ENCODE measurements at places on chromosomes 7 and 10.

- DNase-seq: no peak
These were observed 93.0 kb upstream of the STRIP2 start for GRCh38 chr7:129341212-129341611.

GRCh38 chr7:83799333-83799732 lies 150.4 kb upstream of the SEMA3E start:
- no peak for DNase-seq

GRCh38 chr7:151482883-151483710 lies 36.6 kb downstream of the RHEB start:
- no peak for DNase-seq

DNA sequence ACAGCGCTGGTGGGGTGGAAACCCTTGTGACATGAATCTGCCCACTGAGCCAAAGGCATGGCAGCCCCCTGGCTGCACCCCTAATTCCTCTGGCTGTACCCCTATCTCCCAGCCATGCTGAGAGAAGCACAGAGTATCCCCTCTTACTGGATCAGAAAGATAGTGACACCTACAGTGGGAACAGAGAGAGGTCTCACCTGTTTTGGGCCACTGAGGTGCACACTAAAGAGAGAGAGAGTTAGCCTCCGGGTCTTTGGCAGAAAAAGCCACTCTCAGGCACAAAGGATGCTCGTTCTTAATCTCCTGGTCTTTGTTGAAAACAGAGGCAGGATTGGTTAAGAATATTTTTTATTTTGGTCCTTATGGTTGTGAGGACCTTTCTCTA lies 11.3 kb downstream of the TSPAN14 start:
- no peak for DNase-seq

DNA sequence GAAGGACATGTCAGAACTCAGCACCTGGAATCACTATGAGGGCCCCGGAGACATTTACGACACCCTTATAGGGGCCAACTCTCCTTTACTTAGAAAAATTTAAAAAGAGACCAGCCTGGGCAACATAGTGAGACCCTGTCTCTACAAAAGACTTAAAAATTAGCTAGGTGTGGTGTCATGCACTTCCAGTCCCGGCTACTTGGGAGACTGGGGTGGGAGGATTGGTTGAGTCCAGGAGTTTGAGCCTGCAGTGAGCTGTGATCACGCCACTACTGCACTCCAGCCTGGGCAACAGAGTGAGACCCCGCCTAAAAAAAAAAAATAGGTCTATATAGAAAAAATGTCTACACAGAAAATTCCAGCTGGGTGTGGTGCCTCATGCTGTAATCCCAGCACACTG lies 7.5 kb upstream of the CYTH3 start:
- no peak for DNase-seq

GRCh38 chr7:123327661-123328060 lies 127.9 kb upstream of the SLC13A1 start:
- DNase-seq: no peak

DNA sequence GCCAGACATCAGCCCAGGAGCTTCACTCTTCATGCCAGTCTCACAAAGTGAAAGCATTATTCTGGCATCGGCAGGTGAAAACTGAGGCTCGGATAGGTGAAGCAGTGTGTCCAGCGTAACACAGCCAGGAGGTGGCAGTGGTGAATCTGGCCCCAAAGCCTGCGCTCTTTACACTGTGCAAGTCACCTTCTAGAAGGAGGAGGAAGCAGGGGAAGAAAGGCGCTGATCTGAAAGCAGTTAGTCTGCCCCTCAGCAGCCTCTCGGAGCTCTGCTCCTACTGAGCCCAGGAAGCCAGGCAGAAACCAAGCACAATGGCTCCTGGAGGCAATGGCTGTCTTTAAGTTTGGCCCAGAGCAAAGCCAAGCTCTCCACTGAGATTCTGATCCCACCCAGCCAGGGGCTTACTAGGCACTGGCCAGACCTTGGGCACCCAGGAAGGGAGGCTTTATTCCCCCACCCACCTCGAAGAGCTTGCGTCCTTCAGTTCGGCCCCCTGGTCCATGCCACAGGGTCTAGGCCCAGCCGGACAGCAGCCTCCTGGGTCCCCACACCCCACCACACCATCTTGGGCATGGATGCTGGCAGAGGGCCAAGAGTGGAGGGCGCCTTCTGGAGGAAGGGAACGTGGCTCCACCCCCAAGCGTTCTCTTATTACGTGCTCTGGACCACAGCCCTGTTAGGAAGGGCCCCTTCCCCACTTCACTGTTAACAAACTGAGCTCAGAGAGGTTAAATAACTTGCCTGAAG lies 104.5 kb downstream of the GRID1 start:
- DNase-seq: no peak

DNA sequence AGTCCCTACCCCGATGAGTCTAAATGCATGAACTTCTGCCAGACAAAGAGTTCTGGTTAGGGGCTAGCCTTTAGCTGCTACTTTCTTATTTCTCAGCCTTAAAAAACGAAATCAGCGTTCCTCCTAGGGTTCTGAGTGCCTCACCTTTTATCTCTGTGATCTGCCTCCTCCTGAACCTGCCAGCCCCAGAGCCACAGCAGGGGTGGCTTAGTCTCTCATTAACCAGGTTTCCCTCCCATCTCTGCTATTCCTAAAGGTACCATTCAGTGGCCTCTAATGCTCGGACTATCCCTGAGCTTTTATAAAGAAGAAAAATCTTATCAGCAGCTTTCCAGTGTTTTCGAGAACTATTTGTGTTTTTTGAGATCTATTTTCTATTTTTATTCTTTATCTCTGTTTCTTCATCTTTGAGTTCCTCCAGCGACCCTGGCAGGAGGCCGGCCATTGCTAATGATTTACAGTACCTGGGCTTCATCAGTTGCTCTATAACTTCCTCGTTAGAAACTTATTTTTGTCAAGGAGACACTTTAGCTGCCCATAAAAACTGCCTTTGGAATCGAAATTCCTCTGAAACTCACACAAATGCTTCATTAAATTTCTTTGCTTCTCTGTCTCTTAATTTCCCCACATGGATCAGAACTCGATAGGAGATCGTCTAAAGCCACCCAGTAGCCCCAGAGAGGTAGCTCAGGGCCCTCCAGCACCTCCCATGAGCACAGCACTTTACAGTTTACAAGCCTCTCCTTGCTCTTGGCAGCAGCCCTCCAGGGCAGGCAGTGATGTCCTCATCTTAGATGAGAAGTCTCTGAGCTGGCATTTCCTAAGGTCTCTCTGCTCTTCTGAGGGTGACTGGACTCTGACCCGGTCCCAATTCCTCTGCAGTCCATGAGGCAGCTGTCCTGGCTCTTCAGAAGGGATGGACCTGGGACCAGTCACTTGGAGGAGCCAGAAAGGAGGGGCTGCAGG lies 149.1 kb downstream of the EBF3 start:
- DNase-seq: no peak

GRCh38 chr10:129759214-129760002 lies 204.7 kb downstream of the EBF3 start:
- DNase-seq: no peak

DNA sequence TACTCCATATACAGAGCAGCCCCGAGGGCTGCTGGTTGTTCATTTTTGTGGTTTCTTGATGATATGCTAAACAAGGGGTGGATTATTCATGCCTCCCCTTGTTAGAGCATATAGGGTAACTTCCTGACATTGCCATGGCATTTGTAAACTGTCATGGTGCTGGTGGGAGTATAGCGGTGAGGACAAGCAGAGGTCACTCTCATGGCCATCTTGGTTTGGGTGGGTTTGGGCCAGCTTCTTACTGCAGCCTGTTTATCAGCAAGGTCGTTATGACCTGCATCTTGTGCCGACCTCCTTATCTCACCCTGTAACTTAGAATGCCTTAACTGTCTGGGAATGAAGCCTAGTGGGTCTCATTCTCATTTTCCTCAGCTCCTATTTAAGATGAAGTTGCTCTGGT lies 31.3 kb downstream of the GNAT3 start:
- DNase-seq: no peak

- no peak for DNase-seq
These were observed 107.9 kb downstream of the JCAD start for GRCh38 chr10:29951441-29951931.

- no peak for DNase-seq
These were observed 87.8 kb downstream of the ADCY1 start for GRCh38 chr7:45662018-45662417.

GRCh38 chr7:116978006-116978405 lies 24.7 kb downstream of the ST7 start:
- no peak for DNase-seq

- DNase-seq: no peak
These were observed 226.1 kb upstream of the SHH start for GRCh38 chr7:156038345-156038744.

GRCh38 chr7:24026351-24026750 lies 257.6 kb upstream of the NPY start:
- DNase-seq: no peak

DNA sequence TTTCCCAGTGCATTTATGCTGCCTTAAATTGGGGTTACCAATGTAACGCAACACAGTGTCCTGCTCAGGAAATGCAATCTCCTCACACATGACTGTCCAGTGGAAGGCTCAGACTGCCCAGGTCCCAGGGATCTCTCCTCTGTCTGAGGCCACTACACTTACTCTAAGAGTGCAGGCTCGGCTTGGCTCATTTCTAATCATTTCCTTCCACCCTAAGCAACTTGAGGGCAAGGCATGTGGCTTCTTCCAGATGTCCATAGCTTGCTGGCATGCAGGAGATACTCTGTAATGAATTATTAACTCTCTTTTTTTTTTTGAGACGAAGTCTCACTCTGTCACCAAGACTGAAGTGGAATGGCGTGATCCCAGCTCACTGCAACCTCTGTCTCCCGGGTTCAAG lies 23.7 kb downstream of the PLAC9 start:
- no peak for DNase-seq

DNA sequence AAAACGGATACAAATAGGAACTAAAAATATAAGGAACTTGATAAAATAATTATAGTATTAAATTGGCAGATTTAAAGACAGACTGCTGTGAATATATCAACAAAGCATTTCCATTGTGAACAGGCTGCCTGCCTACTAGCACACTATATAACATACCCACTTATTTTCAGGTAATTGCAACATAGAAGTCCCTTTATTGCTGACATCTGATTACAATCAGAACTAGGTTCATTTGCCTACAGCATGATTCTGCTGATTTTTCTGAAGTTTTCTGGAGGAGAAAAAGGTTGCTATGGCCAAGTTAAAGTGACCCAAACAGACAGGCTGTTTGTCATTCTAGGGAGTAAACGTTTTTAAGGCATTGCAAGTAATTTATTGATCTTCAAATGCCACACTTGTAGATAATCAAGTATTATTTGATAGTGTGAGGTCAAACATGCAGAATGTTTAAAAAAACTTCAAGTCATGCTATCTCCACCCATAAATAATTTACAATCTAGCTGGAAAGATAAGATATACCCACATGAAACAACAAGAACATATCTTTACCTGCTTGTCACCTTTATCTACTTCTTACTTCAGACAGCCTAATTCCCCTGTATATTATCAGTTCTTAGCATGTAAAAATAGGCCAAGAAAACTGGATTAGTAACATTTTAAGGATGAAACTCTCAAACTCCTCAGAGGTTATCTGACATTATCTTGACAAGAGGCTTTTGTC lies 40.5 kb downstream of the MTPN start:
- DNase-seq: no peak

Data from activated CD4-positive, CD25-positive, alpha-beta regulatory T cell treated with anti-CD3 and anti-CD28 coated beads, Interleukin-2, amount 50 U/mL, for 72 hours (primary cell).